ENCODE measurements at places on chromosomes 5 and 9. TPM values are rescaled to one million over a fixed set of nuclear protein-coding genes. Genes with fewer than 3 reads are reported as not detected.

The FOXI1 gene
- total RNA-seq = not detected

The NPDC1 gene
- 21.6 TPM for total RNA-seq

The PLPP7 gene
- 18.9 TPM for total RNA-seq

The PDE6A gene
- not detected for total RNA-seq

The PDE8B gene
- 0.46 TPM for total RNA-seq

The SLC4A9 gene
- total RNA-seq = 0.07 TPM

The TARS1 gene
- 185 TPM for total RNA-seq

The TMOD1 gene
- 0.69 TPM for total RNA-seq

The PCDHGC4 gene
- 4.2 TPM for total RNA-seq

The CCDC192 gene
- total RNA-seq = not detected

Measured in smooth muscle cell of the pulmonary artery (primary cell).